ENCODE measurements at places on chromosomes 1 and 21.

GRCh38 chr1:192496369-192497056 lies 79.1 kb upstream of the RGS1 start:
- no peak for DNase-seq

- peak; percentile 66 for DNase-seq
Measured at GRCh38 chr1:100539836-100540536, 2.0 kb downstream of the GPR88 start.

- DNase-seq = no peak
Measured at GRCh38 chr21:40379881-40380810, 466.8 kb downstream of the DSCAM start.

GRCh38 chr21:36209626-36210171 lies 53.1 kb downstream of the DOP1B start:
- peak; percentile 58 for DNase-seq

DNA sequence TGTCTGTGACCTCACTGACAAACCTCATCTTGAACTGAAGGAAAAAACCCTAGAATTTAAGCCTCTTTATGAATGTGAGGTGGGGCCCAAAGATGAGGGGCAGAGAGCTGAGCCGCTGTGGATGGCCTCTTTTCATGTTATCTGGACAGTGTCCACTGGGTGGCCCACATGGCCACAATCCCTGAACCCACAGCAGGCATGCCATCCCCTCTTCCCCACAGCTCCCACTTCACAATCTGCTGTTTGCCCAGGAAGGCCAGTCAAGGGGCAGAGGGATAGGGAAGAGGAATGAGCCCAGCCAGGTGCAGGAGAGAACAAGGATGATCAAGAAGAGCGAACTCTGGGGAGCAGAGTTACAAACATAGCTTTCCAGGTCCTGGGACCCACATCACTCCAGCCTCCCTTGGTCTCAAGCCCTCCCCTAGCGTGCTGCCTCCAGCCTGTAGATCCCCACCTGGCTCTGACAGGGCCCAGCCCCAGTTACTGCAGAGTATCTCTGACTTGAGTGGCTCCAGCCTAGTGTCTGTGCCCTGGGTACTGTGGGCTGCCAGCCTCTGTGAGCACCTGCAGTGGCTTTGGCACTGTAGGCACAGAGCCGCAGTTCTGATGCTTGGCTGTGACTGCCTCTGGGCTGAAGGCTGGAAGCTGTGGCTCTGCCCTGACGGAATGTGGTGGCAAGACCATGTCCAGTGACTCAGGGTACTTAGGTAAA lies 1.9 kb upstream of the SLFNL1 start:
- no peak for DNase-seq

GRCh38 chr1:85617633-85618100 lies 37.1 kb downstream of the CCN1 start:
- DNase-seq = no peak

DNA sequence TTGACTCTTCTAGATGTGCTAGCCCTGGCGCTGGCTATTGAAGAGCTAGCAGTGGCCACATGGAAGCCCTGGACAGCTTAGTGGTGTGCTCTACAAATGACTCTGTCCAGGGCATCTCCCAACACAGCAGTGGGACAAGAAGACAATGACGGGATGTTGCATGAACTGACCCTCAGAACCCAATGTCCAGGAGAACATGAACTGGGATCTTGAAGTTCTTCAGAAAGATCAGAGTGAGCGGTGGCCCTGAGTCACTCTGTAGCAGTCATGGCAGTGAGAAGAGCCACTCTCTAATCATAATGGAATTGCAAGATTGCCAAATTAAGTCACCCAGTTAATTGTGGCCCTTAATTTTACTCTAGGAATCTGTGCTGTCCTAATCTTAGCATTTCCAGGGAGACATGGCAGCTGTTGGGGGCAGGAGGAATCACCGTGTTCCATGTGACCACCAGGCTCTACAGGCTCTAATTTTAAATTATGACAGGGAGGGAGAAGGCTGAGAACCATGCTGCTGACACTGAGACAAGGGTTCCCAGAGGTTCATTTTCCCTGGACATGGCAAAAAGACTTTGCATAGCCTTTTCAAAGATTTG lies 10.2 kb upstream of the OBSCN start:
- DNase-seq = no peak

DNA sequence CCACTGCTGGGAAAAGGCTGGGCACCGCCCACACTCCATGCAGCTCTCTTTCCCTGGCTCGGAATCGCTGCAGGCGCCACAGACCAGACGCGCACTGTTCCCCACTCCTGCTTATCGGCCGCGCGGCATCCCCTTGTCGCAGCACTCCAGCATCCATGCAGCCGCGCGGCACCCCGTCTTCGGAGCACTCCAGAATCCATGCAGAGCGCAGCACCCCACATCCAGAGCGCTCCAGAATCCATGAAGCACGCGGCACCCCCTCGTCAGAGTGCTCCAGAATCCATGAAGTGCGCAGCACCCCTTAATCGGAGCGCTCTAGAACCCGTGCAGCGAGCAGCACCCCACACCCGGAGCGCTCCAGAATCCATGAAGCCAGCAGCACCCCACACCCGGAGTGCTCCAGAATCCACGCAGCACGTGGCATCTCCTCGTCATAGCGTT lies 9.5 kb downstream of the TFF3 start:
- DNase-seq = no peak

- DNase-seq = no peak
Measured at GRCh38 chr1:30081379-30082102, 641.8 kb downstream of the MATN1 start.

- DNase-seq = no peak
Measured at GRCh38 chr1:110617589-110617988, 11.4 kb upstream of the KCNA2 start.

- peak; percentile 47 for DNase-seq
Measured at GRCh38 chr1:70718086-70718630, 307.1 kb downstream of the CTH start.

DNA sequence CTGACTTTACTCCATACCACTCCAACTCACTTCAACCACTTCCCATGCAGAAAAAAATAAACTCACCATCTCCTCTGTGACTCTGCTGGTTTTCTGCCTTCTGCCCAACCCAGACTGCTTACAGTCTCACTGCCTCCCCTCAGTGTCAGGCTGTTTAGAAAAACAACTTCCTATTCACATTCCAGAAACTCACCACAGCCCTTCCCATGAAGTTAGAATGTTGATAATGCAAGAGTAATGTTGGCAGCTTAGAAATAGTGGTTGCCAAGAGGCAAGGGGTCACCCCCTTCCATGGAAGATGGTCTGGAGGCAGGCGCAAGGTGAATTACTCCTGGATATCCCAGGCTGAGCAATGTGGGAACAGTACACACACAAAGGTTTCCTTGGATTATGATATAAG lies at the start of gene SELP:
TSS of gene SELP (minus strand) at position 119 of the 400 bp plus-strand sequence. CDS start at position 69, 50 bp downstream.
- no peak for DNase-seq
